DMS153 (cell line): ENCODE measurements at places on chromosomes 3 and 15.

DNA sequence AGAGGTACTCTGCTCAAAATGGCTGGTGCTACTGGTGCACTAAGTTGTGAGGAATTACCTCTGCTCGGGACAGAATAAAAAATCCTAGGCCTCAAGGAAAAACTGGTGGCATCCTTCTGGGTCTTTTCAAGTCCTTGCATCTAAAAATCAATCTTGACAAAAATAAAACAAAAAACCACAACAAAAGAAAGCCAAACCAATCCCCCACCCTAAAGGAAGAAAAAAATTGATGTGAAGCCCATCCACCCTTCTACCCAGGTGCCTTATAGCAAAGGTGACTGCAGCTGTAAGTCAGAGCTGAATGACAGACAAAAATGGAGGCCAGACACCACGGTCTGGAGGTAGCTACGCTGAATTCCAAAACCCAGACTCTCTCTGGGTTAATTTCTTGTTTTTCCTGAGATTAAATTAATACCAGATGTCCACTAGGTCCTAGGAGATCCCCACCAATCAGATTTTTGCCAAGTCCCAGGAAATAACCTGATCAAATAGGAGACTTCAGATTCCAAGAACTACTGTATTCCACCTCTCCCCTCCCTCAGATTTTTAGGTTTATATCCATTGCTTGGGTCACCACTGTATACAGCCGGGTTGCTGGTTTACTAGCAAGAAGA lies 33.5 kb downstream of the ABCC5 start:
- no peak for DNase-seq

GRCh38 chr15:35290301-35290721 lies 205.2 kb upstream of the NANOGP8 start:
- no peak for DNase-seq

- no peak for DNase-seq
Observed at GRCh38 chr3:117556646-117557407, 847.2 kb downstream of the TUSC7 start.

- no peak for DNase-seq
Observed at GRCh38 chr15:68400066-68400456, 31.9 kb downstream of the ITGA11 start.

- DNase-seq: no peak
Observed at GRCh38 chr15:58559904-58560588, 128.3 kb downstream of the LIPC start.

- peak; percentile 94 for DNase-seq
Observed at GRCh38 chr3:117628823-117629291, 919.3 kb downstream of the TUSC7 start.

GRCh38 chr15:39488961-39489360 lies 91.9 kb upstream of the THBS1 start:
- DNase-seq: no peak

- DNase-seq: peak; percentile 26
Observed at GRCh38 chr3:112085735-112086075, 484 bp upstream of the C3orf52 start.

DNA sequence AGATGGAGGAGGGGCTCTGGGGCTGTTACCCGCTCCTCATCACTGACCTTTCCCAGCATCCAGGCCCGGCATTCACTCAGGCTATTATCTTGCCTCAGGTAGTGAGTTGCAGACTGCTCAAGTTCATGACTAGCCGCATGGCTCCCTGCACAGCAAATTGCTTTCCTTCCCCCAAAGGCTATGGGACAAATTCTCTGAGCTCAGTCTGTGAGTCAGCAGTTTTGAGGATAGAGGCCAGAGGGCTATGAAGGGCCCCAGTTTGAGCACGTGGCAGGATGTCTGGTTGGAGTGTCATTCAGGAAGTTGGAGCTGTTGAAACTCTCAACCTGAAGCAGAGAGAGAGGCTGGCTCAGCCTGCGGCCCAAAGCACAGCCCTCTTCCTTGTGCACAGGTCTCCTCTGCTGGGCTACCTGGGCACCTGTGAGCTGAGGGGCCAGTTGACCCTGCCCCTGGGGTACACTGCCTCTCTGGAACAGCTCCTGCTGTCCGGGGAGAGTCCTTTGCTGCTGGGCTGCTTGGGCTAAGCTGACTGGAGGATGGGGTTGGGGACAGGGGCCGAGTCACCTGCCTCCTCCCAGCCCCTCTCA lies 7.9 kb downstream of the FAH start:
- no peak for DNase-seq

- peak; percentile 10 for DNase-seq
Observed at GRCh38 chr3:110381992-110382391, 689.6 kb upstream of the NECTIN3 start.

GRCh38 chr3:188861842-188862744 lies 309.7 kb upstream of the TPRG1 start:
- no peak for DNase-seq

DNA sequence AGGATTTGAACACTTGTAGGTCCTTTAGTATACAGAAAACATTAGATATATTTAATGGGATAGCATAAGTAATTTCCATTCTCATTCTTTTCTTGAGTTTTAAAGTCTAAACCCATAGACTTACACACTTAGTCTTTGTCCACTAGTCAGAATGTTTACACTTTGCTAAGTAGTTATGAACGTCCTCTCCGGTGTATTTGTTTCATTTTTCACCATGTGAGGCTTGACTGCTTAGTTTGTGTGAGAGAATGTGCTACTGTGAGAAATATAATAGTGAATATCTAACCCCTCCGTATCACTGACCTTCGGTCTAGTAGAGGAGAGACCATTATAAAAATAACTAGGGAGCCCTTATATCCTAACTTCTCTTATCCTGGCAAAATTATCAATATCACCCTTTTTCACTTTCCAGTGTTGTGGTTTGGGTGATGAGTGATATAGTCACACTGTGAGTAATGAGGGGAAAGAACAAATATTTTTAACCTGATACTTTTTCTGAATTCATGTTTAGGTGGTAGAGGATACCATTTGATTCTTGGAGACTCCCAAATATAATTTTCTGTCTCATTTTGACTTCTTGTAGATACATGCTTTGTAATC lies 122.4 kb downstream of the UBE2E2 start:
- no peak for DNase-seq

DNA sequence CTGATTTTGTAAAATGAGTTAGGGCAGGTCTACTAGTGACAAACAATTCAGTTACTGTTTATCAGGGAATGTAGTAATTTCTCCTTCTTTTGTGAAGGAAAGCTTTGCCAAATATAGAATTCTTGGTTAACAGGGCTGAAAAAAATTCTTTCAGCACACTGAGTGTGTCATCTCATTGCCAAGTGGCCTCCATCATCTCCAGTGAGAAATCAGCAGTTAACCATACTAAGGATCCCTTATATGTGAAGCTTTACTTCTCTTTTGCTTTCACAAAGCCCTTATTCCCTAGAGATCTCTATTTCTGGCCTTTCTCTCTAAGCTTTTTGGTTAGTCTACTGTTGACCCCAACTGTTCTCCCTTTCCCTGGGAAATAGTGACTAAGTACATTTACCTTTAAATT lies 269.1 kb downstream of the SCAPER start:
- DNase-seq: no peak

DNA sequence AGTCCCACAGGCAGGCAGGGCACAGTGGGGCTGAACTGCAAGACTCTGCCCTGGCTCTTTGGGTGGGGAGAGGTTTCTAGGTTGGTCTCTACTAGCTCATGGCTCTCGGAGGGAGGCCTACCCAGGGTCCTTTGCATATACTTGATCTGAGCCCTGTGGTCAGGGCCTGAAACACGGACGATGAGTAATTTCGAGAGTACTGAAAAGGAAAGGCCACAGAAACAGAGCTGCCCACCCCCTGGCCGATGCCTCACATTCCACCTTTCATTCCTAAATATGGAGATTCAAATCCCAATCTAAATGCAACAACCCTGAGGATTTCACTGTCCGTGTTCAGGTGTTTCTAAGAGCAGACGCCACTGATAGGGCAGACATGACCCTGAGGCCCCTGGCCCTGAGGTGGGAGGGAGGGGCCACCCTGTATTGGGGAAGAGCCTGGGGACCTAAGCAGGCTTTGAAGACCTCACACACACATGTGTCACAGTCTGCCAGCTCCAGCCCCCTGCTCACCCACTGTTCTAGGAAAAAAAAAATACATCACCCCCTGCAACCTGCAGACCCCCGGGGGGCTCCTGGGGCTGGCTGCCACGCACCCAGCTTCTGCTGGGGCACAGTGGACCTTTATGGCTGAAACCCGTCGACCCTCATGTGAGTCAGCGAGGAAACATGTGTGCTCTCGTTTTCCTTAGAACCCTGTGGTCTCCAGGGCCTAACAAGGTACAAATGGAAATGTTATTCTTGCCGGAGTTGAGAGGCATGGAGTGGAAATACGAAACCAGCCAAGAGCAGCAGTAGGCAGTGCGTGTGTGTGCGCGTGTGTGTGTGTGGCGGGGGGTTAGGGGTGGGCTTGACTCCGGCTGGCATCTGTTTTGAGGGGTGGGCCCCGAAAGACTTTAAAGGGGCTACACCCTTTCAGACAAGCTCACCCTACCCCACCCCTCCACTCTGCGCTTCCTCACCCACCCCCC lies 112.7 kb downstream of the CHSY1 start:
- no peak for DNase-seq

- no peak for DNase-seq
Observed at GRCh38 chr15:86620641-86621349, 541.1 kb downstream of the AGBL1 start.

- DNase-seq: peak; percentile 66
Observed at GRCh38 chr3:126654571-126655383, at the start of gene TXNRD3. Gene TXNRD3 (minus strand): TSS chr3:126655124.

- DNase-seq: no peak
Observed at GRCh38 chr3:9349321-9350117, 13.3 kb upstream of the THUMPD3 start.

DNA sequence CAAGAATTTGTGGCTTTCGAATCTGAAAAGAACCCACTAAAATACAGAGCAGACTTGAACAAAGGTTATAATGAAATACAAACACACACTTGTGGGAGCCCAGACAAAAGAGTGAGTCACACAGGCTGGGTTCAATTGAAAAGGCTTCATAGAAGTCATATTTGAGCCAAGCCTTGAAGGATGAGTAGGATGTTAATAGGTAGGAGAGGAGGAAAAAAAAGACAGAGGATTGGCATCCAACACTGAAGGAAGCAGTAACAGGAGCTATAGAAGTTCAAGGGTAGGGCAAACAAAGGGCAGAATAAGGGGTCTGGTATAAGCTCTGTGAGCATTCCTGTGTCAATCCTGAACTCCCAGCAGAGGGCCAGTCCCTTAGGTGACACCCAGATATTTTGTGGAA lies 325.4 kb downstream of the FOXP1 start:
- peak; percentile 81 for DNase-seq

DNA sequence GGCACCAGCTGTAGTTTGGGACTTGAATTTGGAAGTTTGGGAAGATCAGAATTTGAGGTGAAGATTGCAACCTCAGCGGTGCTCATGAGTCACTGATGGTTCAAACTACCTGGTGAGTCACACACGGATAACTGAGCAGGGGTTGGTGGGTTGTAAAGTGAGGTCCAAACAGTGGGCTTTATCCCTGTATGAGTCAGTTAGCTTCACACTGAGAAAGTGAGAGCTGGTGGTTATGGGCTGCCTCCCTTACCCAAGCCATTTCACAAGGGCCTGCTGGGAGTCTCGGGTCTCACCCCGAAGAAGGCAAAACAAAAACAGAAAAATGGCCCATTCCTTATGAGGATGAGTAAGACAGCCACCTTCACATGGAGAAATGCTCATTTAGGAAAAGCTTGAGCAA lies 77.0 kb downstream of the ITGA11 start:
- DNase-seq: no peak

GRCh38 chr15:49075881-49076280 lies 29.6 kb upstream of the SECISBP2L start:
- DNase-seq: no peak

DNA sequence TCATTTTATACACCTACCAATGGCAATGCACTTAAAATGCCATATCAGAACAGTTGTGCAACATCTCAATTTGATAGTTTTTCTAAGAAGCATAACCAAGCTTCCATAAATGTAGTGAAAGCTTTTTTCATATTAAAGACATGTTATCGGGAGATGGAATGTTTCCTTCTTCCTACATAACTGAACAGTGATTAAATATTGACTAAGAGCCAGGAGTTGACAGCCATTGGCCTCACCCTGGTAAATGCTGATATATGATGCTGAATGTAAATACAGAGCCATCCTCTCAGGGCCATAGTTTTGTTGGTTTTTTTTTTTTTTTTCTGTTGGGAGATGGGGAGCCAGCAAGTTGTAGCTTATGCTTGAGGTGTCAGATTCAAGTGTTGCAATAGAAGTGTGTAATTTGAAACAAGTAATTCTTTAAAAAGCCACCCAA lies 203.3 kb upstream of the IL12A start:
- DNase-seq: peak; percentile 59

DNA sequence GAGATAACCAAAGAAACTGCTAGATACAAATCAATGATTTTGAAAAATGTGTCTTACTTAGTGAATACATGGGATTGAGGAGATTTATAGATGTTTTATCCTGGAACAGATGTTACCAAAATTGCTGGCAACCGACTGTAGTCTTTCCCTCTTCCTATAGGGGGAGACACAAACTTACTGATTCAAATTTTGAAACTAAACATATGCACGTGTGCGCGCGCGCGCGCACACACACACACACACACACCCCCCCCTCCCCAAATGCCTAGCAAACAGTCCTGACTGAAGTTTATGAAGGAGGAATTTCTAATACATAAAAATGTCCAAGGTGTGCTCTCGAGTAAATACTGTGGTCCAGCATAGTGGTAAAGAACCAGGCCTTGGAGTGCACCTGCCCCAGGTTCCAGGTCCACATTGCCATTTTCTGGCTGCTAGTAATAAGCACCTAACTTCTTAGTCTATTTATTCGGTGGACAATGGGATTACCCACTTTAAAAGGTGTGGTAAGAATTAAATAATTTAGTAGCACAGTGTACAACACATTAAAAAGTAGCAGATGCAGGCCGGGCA lies 18.5 kb upstream of the C3orf62 start:
- DNase-seq: no peak

- DNase-seq: no peak
Observed at GRCh38 chr3:134291319-134292254, 40.9 kb upstream of the RYK start.
